ENCODE measurements at places on chromosomes 12 and 14.
A peak's percentile ranks its signal among the peaks of the same experiment; 100 is the strongest.

- peaks cover 30% of the 10 kb centered on the region for H3K4me1 ChIP-seq
- no peak for DNase-seq
- no peak overlapping the region for H3K4me3 ChIP-seq
- peaks cover 63% of the 10 kb centered on the region for H3K27me3 ChIP-seq
Measured at GRCh38 chr12:72274931-72275330, 2.8 kb downstream of the TRHDE start.

GRCh38 chr12:132924356-132924755 is 31.8 kb downstream of the ZNF605 start:
- H3K36me3 ChIP-seq: peaks cover 27% of the 10 kb centered on the region
- no peak overlapping the region for H3K4me3 ChIP-seq
- H3K4me1 ChIP-seq: no peaks in the 10 kb centered on the region
- H3K27ac ChIP-seq: no peak overlapping the region
- DNase-seq: no peak

GRCh38 chr14:52827426-52827825 is 36.0 kb upstream of the GNPNAT1 start:
- no peaks in the 10 kb centered on the region for H3K36me3 ChIP-seq
- no peak for DNase-seq
- H3K4me1 ChIP-seq: peaks cover 4% of the 10 kb centered on the region
- H3K27me3 ChIP-seq: no peaks in the 10 kb centered on the region

DNA sequence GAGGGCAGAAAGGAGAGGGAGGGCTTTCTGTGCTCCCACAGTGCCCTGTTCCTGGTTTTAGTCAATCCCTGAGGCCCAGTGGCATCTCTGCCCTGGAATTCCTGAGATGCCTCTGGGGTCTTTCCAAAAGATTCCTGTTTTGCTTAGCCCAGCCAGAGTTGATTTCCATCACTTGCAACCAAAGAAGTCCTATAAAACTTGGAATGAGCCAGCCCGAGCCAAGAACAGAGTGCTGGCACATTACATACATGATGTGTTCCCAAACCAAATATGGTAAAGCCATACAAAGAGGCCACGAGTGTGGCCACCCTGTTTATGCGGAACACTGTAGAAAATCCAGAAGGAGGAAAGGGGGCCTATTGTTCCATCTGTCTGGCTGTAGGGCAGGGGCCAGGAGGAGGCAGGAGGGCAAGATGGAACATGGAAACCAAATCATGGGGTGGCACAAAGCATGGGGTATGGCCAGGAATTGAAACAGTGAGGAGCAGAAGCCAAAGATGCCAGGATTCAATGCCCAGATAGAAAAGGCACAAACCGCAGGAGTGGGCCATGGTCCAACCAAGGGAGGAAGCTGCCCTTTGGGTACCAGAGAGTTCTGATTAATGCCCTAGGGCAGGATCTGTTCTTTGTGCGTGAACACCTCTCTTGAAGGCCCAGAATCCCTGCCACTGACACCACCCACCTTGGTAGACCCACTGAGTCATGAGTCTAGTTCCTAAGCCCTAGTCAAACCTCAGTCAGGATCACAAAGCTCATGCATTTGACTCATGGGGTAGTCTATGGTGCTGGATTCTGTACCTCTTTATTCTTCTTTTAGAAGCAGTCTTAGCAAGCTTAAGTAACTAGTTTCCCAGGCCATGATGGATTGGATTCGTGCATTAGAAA is 75.2 kb downstream of the LRRC74A start:
- H3K27me3 ChIP-seq: no peaks in the 10 kb centered on the region
- H3K36me3 ChIP-seq: no peaks in the 10 kb centered on the region
- H3K27ac ChIP-seq: peak overlapping the region; percentile 59
- H3K4me3 ChIP-seq: no peak overlapping the region
- DNase-seq: no peak

DNA sequence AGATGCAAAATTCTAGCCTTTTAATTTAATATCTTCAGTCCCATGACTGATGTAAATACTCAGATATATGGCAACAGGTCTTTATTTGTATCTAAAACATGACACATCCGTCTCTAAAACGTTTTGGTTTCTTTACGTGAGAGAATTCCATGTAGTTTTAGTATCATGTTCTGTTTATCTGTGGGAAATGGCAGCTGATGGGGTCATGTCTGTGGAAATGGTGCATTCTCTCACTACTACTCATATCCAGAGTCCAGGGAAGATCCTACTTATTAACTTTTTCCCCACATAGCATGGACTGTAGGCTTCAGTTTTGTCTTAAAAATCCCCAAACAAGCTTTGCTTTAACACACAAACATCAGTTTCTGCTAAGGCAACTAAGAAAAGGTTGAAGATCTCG is 53.8 kb downstream of the SPTLC2 start:
- no peak overlapping the region for H3K4me3 ChIP-seq
- H3K27me3 ChIP-seq: no peaks in the 10 kb centered on the region
- peaks cover 35% of the 10 kb centered on the region for H3K36me3 ChIP-seq
- DNase-seq: no peak

- H3K27me3 ChIP-seq: no peaks in the 10 kb centered on the region
- no peaks in the 10 kb centered on the region for H3K36me3 ChIP-seq
- no peak overlapping the region for H3K4me3 ChIP-seq
- no peaks in the 10 kb centered on the region for H3K4me1 ChIP-seq
- no peak overlapping the region for H3K27ac ChIP-seq
- DNase-seq: no peak
Measured at GRCh38 chr12:31524791-31525495, 66.0 kb downstream of the DENND5B start.

DNA sequence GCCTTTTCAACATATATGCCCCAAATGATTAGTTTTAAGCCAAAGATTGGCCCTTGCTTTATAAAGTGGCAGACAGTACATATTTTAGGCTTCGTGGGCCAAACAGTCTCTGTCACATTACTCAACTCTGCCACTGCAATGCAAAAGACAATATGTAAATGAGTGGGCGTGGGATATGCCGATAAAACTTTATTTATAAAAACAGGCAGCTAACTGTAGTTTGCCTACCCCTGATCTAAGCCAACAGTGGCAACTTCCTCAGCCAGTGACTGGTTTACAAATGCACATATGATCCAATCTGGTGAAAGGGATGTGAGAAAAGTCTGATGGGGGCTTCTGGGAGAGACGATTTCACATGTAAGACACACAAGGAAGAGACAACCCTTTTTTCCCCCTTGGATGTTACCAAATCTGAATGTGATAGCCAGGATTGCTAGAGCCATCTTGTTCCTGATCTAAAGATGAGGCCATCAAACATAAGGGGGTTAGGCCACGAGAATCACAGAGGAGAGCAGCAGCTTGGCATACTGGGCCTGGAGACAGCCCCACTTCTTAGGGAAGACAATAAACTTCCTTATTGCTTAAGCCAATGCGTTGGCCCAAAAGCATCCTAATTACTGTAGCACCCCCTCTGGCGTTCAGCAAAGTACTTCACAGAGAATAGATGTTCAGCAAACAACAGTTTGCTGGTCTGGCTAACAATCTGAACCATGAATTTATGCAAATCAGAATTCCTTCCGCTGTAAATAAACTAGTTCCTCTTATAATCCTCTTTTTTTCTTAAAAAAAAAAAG is 75.2 kb upstream of the TMCC3 start:
- no peak for DNase-seq
- H3K27ac ChIP-seq: no peak overlapping the region
- no peaks in the 10 kb centered on the region for H3K4me1 ChIP-seq
- H3K36me3 ChIP-seq: no peaks in the 10 kb centered on the region

- no peak for DNase-seq
- H3K4me3 ChIP-seq: no peak overlapping the region
- no peaks in the 10 kb centered on the region for H3K27me3 ChIP-seq
- H3K36me3 ChIP-seq: peaks cover 78% of the 10 kb centered on the region
- H3K4me1 ChIP-seq: peaks cover 39% of the 10 kb centered on the region
Measured at GRCh38 chr12:57162553-57163125, 15.2 kb upstream of the LRP1-AS start.

DNA sequence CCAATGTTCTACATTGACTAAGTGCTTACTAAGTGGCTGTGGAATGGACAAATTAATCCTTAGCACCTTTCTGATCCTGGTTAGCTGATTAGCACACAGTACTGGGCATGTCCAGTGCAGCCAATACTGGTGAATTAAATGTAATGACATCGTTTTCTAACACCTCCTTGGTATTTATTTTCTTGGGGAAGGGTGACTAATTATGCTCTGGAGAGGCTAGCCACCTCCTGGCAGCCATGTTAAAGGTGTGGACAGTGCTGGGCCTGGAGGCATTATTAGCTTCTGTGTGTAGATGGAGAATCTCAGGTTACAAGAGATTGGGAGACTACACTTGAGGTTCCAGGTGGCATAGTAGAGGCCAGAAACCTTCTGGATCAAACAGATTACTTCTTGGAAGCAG is 230.9 kb upstream of the DDHD1 start:
- no peak for DNase-seq
- H3K4me3 ChIP-seq: no peak overlapping the region
- H3K27me3 ChIP-seq: no peaks in the 10 kb centered on the region
- H3K4me1 ChIP-seq: no peaks in the 10 kb centered on the region

DNA sequence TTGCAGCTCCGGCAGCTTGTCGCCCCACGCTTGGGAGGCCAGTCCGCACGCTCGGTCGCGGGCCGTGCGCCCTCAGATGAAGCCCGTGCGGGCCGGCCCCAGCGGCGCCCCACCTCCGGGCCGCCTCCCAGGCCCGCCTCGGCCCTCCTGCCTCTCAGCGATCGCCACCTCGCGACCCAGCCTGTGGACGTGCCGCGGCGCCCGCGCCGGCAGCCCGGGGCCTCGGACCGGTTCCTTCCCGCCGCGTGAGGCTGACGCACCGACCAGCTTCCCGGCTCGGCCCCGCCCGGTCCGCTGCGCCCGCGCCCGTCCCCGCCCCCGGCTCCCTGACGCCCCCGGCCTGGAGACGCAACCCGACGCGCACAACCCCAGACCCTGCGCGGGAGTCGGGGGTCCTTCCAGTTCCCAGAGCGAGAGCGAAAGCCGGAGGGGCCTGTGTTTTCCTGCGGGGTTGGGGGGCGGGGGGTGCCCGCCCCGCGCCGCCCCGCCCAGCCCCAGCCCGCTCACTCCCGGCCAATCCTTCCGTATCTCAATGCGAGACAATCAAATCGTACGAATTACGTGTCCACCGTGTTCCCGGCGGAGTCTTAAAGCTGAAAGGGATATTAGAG is at the start of gene ERO1A:
TSS of gene ERO1A (minus strand) at position 78 of the 611 bp plus-strand sequence. CDS start at position 1, 77 bp downstream.
- H3K36me3 ChIP-seq: no peaks in the 10 kb centered on the region
- peaks cover 41% of the 10 kb centered on the region for H3K4me1 ChIP-seq
- H3K27ac ChIP-seq: peak within 1 kb of the TSS; percentile 98

GRCh38 chr14:89842837-89843236 is 111.7 kb downstream of the EFCAB11 start:
- H3K4me3 ChIP-seq: no peak overlapping the region
- no peak overlapping the region for H3K27ac ChIP-seq
- no peak for DNase-seq
- no peaks in the 10 kb centered on the region for H3K27me3 ChIP-seq
- no peaks in the 10 kb centered on the region for H3K36me3 ChIP-seq

DNA sequence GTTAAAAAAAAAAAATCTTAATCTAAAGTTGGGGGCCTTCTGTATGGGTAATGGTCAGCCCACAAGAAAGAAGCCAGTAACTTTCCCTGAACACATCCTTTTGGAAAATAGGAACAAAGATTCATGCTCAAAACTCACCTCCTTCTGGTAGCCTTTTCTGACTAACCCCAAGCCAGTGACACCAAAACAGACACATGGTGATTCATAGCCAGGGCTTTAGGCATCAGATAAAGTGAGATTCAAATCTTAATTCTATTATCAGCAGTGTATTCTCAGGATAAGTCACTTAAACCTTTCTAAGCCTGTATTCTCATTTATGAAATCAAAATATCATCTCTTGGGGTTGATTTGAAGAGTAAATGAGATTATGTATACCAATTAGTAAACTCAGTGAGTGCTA is 4.9 kb downstream of the ATP5MC2 start:
- H3K27me3 ChIP-seq: no peaks in the 10 kb centered on the region
- peaks cover 64% of the 10 kb centered on the region for H3K36me3 ChIP-seq
- no peak for DNase-seq
- no peak overlapping the region for H3K4me3 ChIP-seq
- H3K27ac ChIP-seq: no peak overlapping the region
- peaks cover 21% of the 10 kb centered on the region for H3K4me1 ChIP-seq

DNA sequence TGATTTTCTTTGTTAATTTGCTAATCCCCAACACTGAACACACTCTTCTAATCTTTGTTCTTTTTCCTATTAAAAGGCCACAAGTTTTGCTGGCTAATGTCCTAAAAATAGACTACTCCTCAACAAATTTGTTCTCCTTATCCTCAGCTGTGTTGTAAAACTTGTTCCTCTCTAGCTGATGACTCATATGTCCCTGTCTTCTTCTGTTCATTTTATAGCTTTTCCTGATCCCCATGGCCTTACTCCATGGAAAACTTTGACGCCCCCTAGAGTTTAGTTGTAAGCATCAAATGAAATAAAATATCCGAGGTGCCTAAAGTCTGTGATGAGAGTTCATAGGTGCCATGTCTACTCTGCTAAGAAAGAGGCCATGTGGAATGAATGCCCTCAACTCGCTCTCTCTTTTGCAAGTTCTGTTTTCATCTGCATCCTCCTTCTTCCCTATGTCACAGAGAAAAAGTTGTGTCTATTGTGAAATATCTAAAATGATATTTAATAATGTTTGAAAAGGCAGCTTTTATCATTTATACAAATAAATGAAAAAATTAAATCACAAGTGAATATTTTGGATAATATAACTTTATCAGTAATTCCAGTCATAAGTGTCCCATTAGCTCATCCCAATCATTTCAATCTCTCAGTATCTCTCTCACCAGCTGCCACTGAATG is 237.9 kb downstream of the IPO8 start:
- no peak overlapping the region for H3K4me3 ChIP-seq
- H3K27me3 ChIP-seq: no peaks in the 10 kb centered on the region
- H3K27ac ChIP-seq: peak overlapping the region; percentile 73
- peaks cover 7% of the 10 kb centered on the region for H3K4me1 ChIP-seq
- no peak for DNase-seq
- H3K36me3 ChIP-seq: no peaks in the 10 kb centered on the region

- DNase-seq: no peak
- peaks cover 10% of the 10 kb centered on the region for H3K36me3 ChIP-seq
Measured at GRCh38 chr12:106445959-106446358, 88.4 kb downstream of the POLR3B start.

DNA sequence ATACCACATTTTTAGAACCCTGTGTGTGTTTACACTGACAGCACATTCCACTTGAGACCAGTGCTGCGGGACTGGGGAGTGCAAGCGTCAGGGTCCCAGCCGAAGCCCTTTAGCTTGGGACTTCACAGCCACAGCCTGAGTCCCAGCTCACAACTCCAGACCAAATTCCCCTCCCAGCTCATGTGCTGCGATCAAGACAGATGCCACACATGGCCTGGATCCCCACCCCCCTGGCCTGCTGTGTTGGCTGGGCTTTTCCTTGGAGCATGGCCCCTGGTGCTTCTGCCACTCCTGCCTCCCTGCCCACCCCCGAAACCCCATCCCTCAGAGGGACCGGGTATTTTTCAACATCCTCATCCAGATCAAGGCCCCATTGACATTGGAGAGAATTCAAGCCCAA is 63.7 kb downstream of the WDR20 start:
- no peak for DNase-seq
- H3K4me1 ChIP-seq: no peaks in the 10 kb centered on the region
- H3K27me3 ChIP-seq: no peaks in the 10 kb centered on the region
- H3K27ac ChIP-seq: no peak overlapping the region
- peaks cover 55% of the 10 kb centered on the region for H3K36me3 ChIP-seq
- H3K4me3 ChIP-seq: no peak overlapping the region
